Bone marrow (tissue), 2 donors: ENCODE measurements at places on chromosomes 4 and X.

DNA sequence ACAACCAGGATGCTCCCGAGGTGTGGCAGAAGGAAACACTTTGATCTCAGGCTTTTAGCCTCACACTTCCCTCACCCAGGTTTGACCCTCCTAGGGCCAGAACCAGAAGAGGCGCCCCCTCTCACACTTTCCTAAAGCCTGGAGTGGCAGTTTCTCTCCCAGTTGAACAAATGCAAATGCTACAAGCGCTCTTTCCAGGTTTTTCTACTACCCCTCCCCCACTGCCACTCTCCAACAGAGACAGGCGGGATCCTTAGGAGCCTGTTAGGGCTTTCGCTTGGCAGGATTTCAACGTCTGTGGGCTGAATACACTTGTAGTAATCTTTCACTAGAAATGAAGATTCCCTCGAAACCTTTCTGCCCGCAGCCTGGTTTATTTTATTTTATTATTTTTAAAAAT, 2.4 kb downstream of the TSC22D3 start:
- no peak for DNase-seq

DNA sequence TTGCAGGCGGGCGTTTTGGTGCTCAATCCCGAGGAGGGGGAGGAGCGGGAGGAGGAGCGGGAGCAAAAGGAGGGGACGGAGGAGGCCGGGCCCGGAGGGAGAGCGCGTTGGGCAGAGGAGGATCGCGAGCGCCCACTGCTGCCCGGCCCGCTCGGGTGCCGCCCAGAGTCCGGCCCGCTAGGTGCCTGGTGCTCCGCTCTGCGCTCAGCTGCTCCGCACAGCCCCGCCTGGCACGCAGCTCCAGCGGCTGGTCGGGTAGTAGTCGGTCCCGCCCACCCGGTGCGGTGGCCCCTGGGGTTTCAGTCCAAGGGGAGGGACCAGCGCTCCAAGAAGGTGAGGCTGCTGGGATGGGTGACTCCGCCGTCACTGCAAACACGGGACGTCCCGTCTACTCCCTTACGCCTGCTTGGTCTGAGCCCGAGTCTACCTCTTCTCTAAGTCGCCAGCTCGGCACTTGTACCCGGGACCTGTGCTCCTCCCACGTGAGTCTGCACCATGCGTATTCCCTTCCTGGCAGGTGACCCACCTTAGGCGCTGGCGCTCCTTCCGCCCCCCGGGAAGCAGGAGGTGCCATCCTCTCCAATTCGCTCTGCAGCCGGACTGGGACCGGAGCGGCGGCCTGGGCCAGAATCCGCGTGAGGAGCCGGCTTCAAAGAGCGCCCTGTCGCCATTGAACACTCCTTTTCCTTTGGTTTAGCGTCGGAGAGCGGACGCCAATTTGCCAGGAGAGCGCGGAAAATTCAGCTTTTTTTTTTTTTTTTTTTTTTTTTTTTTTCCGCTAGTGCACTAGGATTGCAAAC, 405 bp upstream of the HS3ST1 start:
- DNase-seq, result peak; percentile 65

- DNase-seq, result peak; percentile 12
Measured at GRCh38 chr4:108651014-108651791, 804 bp downstream of the OSTC start.

DNA sequence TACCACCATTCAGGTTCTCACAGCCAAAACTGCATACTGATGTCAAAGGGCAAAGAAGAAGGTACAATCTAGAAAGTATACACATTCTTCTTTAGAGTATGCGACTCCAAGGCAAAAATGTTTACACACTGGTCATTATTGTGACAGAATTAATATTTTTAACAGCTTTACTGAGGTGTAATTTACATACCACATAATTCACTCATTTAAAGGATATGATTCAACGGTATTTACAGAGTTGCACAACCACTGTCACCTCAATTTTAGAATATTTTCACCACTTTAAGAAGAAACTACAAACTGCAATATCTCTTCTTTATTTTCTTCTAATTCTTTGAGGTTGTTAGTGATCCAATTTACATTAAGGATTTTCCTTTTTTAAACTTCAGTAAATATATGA, 325.4 kb upstream of the SMIM31 start:
- no peak for DNase-seq

GRCh38 chr4:90603540-90603939, 476.3 kb downstream of the CCSER1 start:
- no peak for DNase-seq

DNA sequence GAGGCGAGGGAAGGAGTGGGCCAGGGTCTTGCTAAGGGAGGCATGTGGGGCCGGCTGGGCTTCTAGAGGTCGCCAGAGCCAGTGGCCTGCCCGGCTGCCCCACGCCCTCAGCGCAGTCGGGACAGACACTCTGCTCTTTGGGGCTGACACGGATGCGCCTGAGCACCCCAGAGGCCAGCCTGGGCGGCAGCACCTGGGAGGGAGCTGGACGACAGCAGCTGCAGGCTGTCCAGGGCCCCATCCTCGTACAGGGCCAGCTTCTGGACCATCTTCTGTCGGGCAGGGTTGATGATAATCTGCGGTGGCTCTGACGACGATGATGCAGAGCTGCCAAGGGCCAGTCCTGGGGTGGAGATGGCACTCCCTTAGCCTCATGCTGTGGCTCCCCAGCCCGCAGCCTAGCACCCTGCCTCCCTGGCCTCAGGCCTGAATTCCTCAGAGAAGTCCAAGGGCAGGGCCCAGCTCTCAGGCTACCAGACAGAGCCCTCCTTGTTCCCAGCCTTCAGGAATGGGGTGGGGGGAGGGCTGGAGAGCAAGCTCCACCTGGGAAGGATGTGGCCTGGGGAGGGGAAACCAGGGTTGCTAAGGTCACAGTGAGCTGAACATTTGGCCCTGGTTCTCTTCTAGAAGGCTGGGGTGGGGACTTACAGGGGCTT, 7.2 kb downstream of the IRAK1 start:
- DNase-seq, result no peak
